ENCODE measurements at places on chromosomes 1 and 21.

DNA sequence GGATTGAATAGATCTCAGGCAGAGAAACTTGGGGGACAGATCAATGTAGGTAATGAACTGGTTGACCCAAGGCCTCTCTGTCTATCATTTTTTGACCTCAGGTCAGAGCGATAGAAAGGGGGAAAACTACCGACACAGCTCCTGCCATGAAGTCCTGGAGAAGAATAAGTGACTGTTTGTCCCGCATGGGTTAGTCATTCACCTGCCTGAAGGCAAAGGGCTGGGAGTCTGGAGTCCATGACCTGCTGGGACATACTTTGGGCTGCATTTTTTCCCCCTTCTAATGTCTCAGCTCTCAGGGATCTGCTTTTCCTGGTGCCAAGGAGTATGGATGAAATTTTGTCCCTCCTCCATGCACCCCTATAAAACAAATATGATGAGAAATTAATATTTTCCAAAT, 1.6 kb upstream of the ROR1 start:
- no peak for DNase-seq

DNA sequence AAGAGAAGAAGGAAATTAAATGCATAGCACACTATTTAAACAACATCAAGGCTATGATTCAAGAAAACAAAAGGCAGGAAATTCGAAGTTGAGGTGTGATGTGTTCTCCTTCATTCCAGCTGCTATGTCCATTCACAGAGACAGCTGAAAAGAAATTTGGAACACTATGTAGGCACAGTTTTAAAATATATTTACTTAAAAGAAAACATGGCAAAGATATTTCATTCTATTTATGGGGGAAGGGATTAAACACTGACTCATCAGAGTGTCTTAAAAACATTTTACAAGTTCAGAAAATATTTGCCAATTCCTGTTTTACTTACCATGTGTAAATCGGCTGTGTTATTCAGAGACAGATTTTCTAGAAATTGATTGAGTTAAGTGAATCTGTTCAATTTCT, 39.4 kb upstream of the NGF start:
- DNase-seq = no peak

GRCh38 chr21:39180429-39181019, 2.7 kb downstream of the PSMG1 start:
- DNase-seq = no peak

- no peak for DNase-seq
These were observed 80.8 kb downstream of the MATN1 start for GRCh38 chr1:30642391-30643120.

- no peak for DNase-seq
These were observed 72.2 kb upstream of the RALGPS2 start for GRCh38 chr1:178652506-178653490.

- DNase-seq = no peak
These were observed 26.3 kb downstream of the CAMTA1 start for GRCh38 chr1:6811583-6811982.

- no peak for DNase-seq
These were observed 593.8 kb downstream of the LRRIQ3 start for GRCh38 chr1:73604211-73604610.

- no peak for DNase-seq
These were observed 359.2 kb upstream of the NCAM2 start for GRCh38 chr21:20639026-20639425.
